ENCODE measurements at places on chromosomes 2 and 18.

GRCh38 chr18:67282796-67283195 is 233.7 kb downstream of the DSEL start:
- DNase-seq, result no peak

DNA sequence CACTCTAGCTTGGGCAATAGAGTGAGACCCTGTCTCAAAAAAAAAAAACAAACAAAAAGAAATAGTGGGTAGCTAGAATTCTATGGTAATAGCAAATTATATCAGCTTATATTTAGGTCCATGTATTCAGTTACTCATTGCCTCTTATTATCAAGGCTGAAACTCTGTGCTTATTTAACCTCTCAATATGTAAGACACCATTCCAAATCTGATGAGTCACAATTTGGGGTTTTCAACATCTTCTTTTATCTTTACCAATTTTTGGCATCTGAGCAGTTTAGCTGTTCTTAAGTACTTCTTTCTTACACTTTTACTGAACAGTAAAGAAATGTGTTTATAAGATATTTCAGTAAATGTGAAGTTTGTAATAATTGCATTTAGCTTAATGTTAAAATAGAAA is 69.3 kb downstream of the TTC27 start:
- DNase-seq, result no peak

DNA sequence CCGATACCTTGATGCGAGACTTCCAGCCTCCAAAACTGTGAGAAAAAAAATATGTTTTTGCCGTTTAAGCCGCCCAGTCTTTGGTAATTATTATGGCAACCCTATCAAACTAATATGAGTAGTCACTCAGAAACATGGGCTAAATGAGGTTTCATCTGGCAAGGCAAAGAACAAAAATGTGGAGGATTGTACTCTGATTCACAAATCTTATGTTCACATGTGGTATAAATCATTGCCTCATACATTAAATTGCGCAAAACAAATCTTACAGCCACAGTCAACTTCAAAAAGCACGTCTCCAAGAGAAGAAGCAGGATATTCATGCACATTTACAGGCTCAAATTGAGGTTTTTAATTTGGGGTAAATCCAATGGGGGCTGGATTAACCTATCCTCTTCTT is 1435.4 kb upstream of the LRRTM1 start:
- DNase-seq, result no peak

DNA sequence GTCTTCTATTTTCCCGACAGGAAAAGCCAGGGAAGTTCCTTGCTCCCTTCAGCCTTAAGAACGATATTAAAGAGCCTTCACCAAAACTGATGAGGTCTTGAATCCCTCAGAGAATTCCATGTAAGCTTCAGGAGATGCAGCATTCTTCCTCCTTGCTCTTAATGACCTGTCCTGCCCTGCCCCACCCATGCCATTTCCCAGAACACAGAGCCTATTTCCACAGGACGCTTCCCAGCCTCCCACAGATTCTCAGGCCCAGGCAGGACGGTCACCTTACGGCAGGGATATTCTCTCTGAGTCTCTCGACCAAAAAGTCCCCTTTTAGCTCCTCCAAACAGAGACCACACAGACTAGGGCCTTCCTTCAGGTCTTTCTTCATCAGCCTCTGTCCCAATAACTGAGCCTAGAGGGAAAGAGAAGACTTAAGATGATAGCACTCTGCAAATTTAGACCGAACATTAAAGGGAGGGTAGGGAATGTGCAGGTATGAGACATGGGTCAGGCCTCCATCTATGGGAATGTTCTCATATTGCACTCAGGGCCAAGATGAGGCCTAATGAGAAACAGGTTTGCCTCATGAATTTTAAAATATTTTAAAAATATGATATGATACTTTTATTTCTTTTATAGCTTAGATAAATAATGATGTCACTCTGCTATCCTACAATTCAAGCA is 62.1 kb downstream of the COBLL1 start:
- no peak for DNase-seq

GRCh38 chr2:241010531-241011295 is 12.3 kb downstream of the SNED1 start:
- no peak for DNase-seq

- no peak for DNase-seq
Observed at GRCh38 chr18:61398961-61399705, 65.9 kb downstream of the CDH20 start.

GRCh38 chr18:75698861-75699260 is 271.4 kb upstream of the SMIM21 start:
- DNase-seq, result no peak

DNA sequence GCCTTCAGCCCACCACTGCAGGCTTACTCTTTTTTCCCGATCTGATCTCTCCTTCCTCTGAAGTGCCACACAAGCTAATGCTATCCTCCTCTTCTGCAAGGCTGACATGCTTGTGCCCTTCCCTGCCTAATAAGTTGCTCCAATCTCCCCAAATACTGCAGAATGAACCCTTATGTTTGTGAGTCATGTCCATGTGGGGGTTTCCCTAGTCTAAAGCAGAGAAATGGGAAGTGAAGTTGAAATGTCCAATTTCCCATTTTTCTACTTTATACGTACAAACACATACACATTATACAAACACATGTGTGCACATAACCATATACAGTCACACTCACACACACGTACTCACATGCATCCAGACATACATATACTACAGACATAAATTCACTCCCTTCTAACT is 288.1 kb upstream of the CELF4 start:
- no peak for DNase-seq

GRCh38 chr2:88003074-88003755 is 13.1 kb downstream of the RNU2-63P start:
- DNase-seq, result no peak

- DNase-seq, result no peak
Observed at GRCh38 chr18:46260016-46260878, 156.1 kb downstream of the HAUS1 start.

- DNase-seq, result no peak
Observed at GRCh38 chr2:152825834-152826233, 107.4 kb downstream of the ARL6IP6 start.

DNA sequence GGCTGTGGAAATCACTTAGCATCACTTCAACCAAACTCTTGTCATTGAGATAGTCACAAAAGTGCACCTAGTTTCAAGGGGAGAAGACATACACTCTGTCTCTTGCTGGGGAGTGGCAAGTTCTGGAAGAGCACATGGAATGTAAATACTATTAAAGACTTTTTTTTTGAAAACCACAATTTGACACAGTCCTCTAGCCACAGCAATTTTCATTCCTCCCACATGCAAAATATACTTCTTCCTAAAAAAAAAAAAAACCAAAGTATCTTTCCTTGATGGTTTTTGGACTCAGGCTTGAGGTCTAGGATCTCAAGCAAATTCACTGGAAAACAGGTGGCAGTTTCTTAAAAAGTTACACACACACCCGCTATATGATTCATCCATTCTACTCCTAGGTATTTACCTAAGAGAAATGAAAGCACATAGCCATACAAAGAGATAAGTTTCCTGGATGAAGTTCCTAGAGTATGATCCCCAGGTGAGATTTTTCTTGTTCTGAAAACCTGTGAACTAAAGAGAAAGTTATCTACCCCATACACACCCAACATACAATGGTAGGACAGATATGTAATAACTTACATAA is 295.8 kb downstream of the SP3 start:
- no peak for DNase-seq

DNA sequence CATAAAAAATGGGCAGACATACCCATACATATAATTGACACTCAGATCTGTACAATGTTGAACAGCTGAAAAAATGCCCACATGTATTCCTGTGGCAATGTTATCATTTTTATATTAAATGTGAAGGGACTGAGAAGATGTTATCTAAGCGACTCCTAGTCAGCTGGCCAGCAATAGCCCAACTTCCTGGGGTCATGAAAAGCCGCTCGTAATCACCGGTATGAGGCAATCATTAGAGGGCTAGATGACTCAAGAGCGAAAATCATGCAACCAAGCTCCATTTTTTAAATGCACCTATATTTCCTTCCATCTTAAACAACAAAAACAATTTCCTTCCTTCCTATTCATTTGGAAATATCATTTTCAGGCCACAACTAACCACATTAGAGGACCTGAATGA is 274.6 kb upstream of the CCDC68 start:
- DNase-seq, result no peak

- no peak for DNase-seq
Observed at GRCh38 chr2:38522754-38523349, 79.9 kb downstream of the HNRNPLL start.

DNA sequence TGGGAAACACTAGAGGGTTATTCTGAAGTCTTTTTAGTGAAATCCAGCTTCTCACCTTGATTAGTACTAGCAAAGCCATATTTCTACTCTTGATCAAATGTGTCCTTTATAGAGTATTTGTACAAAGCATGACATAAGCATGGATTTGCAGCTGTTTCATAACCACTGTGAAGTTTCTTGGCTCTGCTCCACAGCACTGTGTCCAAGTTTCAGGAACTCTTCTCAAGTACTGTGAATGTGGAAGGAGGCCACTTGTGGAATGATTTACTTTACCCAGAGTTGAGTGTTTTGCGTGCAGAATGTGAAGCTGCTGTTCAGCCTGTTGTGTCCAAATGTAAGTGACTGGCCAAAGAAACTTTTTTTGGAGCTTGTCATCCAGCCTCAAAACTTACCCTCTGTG is 16.2 kb upstream of the MAPRE2 start:
- DNase-seq, result no peak

DNA sequence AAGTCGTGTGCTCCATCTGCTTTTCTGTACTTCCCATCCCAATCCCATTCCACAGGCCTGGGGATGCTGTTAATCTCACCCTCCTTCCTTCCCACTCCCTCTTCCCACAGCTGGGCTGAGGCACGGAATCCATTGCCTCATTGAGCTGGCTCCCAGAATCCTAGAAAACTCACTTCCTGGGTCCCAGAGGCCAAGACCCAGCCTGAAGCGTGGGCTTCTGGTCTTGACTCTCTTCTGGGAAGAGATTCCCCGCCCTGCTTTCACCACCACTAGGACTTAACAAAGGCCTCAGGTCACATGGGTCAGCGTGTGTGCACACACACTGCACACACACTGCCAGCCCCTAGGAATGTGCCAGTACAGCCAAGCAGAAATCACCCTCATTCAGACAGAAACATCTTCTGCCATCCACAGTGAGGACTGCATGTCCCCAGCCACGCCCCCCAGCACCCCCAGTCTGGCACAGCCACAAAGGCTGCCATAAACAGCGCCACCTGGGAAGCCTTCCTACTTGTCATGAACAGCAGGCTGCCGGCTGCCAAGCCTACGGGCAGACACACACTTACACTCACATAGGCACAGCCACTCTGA is 165.8 kb downstream of the TNS1 start:
- DNase-seq, result no peak

DNA sequence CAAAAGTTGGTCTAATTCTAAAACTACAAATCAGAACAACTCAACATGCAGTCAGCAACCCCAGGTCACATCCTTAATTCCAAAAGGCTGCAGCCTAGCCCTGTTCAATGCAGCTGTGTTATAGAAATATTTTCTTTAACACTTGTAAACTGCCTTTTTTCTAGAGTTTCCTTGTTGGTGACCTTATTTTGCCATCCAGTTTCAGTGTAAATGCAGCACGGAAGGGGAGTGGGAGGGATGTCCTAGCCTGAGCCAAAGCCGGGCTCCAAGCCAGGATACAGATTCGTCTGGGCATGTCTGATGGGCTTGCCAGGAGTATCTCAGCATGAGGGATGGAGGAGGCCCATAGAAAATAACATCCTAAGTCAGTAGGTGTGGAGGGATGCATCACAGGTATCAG is 17.7 kb upstream of the SP3 start:
- DNase-seq, result no peak

GRCh38 chr2:239115616-239116015 is 267.7 kb downstream of the TWIST2 start:
- no peak for DNase-seq

DNA sequence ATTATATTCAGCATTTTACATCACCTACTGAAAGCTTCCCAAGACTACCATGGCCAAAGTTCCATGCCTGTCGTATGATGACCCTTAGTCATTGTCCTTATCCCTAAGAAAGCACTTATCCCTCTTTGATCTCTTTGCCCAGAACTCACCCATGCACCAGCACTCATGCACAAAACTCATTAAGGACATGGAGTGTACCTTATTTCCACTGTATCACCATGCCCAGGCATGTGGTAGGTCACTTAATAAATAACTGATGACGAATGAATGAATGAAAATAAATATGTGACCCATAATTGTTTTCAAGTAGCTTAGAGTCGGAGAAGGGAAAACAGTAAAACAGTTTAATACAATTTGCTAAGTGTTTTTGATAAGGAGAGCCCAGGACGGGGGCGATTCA is 220.1 kb downstream of the IKZF2 start:
- DNase-seq, result no peak

GRCh38 chr2:233430651-233431050 is 76.4 kb downstream of the DGKD start:
- DNase-seq, result no peak

- DNase-seq, result no peak
Observed at GRCh38 chr2:2812117-2812516, 481.0 kb upstream of the MYT1L start.

- no peak for DNase-seq
Observed at GRCh38 chr2:11480406-11480805, 14.4 kb upstream of the E2F6 start.

DNA sequence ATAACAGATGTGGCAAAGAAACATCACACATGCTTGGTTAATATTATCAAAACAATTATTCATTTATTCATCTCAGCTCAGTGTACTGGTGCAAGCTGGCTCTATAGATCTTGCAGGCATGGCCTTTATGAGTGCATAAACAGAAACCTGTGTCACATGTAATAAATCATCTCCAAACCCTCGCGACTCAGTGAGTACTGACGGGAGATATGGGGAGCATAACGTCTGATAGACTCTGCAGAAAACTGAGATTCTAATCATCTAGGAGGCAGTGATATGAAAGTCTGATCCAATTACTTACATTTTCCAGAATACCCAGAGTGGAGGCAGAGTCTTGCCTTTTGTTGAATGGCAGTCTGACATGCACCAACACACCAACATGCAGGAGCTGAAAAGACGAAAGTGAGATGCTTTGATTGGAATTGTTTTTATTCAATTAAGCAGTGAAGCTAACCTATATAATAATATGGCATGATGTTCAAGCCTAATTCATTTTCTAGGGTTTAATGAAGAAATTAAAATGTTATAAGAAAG is 416.8 kb downstream of the RNF144A start:
- DNase-seq, result no peak

- DNase-seq, result no peak
Observed at GRCh38 chr2:69779258-69780001, 37.5 kb downstream of the ANXA4 start.

DNA sequence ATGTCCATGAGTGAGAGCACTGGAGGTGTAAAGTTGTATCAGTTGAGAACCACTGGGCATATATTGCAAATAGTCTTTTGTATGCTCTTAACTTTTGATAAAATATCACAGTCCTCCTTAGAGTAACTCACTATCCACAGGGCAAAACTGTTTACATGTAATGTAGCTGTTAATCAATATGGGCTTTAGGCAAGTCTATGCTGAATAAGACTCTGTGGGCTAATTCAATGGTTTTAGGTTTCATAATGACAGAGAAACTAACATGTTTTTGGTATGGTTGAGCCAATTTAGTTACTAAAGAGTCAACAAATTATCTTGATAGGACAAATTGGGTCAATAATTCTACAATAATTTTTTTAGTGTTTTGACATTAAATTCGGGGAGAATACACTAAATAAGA is 1134.9 kb upstream of the FAM98A start:
- no peak for DNase-seq

GRCh38 chr2:170815746-170816503 is 762 bp upstream of the GAD1 start:
- no peak for DNase-seq

Measured in activated gamma-delta T cell treated with anti-CD3 and anti-CD28 coated beads, Interleukin-2, amount 50 U/mL, for 16 hours (primary cell).